ENCODE measurements at places on chromosomes 3 and 15.

- no peak for DNase-seq
Measured at GRCh38 chr3:32592011-32592410, 21.4 kb upstream of the DYNC1LI1 start.

DNA sequence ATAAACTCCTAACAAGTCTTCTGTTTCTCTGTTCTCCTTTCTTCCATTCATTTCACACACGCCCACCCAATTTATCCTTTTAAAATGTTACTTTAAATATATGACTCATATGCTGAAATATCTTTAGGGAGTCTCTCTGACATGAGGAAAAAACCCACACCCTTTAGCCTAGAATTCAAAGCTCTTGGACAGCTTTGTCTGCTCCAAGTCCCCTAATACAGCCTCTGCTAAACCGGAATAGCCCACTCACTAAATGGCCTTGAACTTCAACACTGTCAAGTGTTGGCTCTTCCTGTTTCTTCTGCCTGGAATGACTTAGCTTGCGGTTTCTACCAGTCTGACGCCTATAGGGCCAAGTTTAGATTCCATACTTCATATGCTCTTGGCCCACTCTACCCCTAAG lies 3.3 kb upstream of the CD96 start:
- DNase-seq: no peak

DNA sequence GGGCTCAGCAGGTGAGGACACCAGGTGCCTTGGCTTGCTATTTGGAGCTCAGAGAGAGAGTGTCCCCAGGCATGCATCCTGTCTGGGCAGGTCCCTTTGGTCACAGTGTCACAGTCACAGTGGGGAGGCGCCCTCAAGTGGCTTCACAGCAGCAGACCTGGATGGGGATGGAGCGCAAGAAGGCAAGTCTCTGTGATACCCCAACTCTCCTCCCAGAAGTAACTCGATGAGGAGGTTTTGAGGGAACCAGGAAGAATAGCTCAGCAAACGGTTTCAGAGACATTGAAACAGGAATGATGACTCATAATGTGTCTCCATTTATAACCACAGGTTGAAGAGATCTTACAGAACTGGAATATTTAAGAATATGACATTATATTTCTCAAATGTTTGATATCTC lies 66.5 kb upstream of the SH3GL3 start:
- DNase-seq: no peak

GRCh38 chr15:87744815-87745214 lies 511.7 kb downstream of the NTRK3 start:
- DNase-seq: no peak

- no peak for DNase-seq
Measured at GRCh38 chr3:72591522-72592421, 256.5 kb downstream of the SHQ1 start.

- no peak for DNase-seq
Measured at GRCh38 chr3:170653801-170654200, 67.9 kb upstream of the SLC7A14 start.
